Fibroblast of skin of scalp (primary cell): ENCODE measurements at places on chromosomes 6 and 20.

GRCh38 chr6:25251426-25251825 is 27.7 kb upstream of the CARMIL1 start:
- DNase-seq: no peak

DNA sequence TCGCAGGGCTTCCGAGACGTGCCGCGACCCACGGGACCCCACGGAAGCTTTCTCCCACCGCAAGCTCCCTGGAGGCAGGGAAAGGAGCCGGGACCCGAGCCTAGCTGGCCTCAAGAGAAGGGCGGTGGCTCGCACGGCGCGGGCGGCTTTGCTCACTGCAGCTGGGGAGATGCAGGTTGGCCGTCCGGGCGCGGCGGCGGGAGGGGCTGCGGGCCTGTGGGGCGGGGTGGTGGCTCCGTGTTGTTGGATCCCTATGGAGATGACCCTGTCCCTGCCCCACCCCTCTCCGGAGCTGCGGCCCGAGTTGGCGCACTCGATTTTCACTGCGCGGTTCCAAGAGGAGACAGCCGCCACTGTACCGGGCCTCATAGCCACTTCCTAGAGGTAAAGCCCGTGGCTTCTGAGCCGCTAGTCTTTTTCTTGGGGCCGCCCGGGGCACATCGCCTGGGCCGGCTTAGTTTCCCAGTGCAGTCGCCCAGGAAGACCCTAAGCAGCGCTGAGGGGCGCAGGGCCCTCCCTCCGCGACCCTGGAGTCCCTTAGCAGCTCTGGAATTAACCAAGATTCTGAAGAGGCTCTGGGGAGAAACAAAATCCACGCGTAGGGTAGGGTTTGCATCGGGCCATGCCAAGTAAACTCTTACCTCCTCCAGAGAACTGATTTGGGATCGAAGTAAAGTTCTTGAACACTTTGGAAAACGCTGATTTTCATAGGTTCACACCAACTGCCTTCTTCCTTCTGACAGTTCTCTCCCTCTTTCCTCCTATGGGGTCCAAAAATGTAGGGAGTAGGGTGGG is at the start of gene ECT2L:
TSS of gene ECT2L (plus strand) at position 279 of the 795 bp plus-strand sequence. CDS start 17,188 bp downstream, outside the sequence.
- peak; percentile 6 for DNase-seq

DNA sequence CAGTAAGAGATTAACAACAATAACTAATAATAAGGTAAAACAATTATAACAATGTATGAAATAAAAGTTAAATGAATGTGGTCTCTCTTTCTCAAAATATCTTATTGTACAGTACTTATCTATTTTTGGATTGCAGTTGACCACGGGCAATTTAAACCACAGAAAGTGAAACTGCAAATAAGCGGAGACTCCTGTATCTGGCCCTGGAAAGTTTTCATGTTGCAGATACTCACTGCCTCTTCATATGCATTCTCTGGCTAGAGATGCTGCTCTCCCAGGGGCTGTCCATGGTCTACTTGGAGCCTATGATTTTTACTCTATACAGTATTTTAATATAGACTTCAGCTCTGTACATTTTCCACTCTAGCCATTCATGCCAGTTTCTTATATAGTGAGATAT is 230.8 kb downstream of the FUT9 start:
- no peak for DNase-seq

DNA sequence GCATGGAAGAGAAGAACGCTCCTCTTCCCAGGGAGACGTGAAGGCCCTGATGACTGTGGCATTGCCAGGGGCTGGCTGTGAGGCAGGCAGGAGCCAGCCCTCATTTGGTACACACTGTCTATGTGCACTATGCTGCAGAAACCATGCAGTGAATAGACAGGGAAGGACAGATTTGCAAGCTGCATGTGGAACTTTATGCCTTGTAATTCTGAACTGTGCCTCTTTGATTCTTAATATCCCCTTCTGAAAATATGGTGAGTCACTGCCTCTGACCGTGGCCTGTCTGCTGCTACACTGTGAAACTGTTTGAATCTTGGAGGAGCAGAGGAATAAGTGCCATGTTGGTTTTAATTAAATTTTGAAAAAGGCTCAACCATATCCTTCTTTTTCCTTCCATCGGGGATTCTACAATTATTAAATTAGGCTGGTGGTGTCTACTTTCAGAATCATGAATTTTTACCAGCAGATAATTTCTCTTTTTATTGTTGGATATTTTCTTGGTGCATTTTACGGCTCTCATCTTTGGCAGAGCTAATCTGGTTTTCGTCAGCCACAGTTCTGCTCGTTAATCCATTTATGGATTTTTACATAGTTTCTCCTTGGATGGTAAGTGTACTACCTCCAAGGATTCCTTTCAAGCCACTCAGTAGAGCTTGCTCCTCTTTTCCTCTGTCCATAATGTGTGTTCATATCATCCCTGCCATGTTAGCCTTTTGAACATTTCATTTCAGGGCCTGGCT is 301.0 kb upstream of the SLC35B3 start:
- no peak for DNase-seq

DNA sequence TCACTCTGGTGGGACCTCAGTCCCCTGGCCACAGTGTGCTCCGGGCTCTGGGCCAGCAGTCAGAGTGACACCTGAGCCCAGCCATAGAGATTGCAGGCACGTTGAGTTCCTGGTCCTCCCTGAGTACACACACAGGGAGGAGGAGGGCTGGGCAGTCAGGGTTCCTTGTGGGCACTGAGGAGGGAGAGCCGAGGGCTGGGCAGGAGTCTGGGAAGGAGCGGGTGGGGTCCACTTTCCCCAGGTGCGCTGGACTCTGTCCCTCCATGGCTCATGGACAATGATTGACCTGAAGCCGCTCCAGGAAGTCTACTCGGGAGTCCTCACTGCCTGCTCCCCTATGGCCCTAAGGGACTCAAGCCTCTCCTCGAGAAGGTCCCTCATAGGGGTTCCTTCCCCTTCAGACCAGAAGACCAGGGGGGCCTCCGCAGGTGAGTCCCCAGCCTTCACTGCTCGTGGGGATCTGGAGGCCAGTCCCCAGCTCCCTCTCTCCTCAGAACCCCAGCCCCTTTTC is 1.1 kb downstream of the SLC44A4 start:
- no peak for DNase-seq
